ENCODE measurements at places on chromosomes 11 and 22. TPM values are rescaled to one million over a fixed set of nuclear protein-coding genes. Genes with fewer than 3 reads are reported as not detected.

Gene FAM181B
- not detected for total RNA-seq

DNA sequence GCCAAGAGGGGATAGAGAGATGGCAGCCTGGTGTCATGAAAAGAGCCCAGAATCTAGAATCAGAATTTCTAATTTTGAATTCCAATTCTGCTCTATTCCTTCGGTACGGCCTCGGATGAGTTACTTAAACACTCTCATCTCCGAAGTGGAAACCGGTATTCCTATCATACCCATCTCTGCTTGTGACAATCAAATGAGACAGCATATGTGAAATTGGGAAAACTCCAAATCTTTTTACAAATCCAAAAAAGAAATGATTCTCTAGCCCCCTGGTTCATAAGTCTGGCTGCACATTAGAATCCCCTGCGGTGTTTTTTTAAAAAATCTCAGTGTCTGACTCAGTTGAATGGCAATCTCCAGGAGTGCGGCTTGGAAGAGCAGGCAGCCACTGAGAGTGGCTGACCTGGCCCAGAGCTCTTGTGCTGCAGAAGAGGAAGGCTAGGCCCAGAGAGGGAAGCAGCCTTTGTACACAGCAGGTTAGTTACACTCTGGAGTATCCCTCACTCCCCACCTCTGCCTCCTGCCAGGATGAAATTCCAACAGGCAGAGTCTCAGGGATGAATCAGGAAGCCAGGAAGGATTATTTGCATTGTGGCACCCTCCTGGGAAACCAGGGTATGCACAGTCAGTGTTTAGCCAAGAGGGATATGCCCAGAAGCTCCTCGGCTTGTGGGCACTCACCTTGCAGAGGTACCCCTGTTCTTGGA is 93.6 kb upstream of the ISX start:
- no peak for DNase-seq

Gene SCGB1D2
- not detected for total RNA-seq

DNA sequence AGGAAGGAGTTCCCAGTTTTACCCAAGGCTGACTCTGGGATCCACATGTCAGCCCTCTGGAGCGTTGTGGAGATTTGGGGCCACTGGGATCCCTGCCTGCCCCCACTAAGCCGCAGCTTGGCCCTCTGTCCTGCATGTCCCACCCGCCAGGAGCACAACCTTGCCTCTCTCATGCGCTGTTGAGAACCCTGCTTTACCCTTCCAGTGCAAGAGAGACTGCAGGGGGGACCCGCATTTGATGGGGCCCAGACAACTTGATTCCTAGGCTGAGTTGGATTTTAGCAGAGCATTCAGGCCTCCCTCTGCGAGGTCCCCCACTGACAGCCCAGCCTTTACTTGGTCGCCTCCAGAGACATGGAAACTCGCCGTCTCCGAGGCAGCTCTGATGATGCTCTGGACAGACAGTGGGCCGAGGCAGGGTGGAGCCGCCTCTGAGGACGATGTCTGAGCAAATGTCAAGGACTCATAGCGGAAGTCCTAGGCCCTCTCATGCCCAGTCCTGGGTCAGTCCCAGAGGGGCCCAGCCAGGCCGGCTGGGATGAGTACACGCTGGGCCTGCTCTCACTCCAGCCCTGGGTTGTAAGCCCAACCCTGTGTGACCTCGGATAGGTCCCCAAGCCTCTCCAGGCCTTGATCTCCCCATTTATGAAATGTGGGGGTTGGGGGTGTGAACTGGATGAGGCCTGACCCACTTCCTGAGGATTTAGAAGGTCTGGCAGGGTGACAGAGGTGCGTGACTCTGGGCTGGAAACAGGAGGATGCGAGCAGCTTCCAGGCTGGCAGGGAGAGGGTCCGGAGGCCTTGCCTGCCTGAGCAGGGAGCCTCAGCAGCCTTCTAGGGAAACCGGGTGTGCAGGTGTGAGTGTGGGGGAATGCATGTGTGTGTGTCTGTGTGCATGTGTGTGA is 630 bp downstream of the CD5 start:
- no peak for DNase-seq

Gene WNT7B
- 75.5 TPM for total RNA-seq

DNA sequence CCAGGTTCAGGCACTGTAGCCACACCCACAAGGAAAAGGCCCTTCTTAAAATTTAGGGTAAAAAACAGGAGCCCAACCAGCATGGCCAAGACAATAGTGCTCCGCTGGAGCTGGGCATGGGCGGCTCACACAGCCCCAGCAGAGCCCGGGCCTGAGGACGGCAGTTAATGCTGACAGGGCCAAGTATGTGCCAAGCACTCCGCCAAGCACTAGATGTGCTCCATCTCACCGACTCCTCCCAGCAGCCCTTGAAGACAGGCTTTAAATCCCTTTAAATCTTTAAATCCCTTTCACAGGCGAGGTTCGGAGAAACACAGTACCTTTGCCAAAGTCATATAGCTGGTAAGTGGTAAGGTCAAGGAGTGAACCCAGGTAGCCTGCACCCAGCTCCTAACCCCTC is 4.8 kb downstream of the ARFGAP2 start:
- no peak for DNase-seq

Gene TMEM191C
- 4.0 TPM for total RNA-seq

DNA sequence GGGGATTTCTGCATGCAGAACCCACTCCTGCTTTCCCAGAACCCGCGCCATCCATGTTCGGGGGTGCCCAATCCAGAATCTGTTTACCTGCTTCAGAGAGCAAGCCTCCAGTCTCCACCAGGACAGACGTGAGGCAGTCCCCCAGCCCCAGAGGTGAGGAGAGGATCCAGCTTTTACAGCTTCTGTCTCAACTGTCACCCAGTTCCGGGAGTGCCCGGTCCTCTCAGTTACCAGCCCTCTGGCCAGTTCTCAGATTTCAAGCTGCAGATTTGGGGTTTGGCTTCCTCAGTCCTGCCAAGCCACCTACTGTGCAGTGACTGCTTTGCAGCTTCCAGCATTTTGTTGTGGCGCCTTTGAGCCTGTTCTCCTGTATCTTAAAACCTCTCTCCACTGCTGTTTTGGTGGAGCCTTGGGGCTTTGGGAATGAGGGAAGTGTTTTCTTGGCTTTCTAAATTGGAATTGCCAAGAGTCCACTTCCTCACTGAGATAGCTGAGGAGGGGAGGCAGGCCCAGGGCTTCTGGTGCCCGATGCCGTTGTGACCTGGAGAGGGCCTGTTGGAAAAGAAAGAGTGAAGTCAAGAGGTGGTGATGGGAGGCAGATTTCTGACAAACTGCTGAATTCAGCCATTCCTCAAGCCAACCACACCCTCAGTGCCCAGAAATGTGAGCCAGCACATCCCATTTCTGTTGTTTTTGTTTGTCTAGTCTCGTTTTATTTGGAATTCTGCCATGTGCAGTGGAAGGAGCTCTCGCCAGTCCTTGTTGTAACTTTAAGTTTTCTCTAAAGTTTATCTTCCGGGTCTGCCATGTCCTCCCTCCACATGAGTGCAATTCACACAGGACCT is 513.4 kb downstream of the TBC1D22A start:
- DNase-seq, result peak; percentile 53

- DNase-seq, result no peak
Observed at GRCh38 chr11:28808771-28809170, 700.6 kb downstream of the METTL15 start.

DNA sequence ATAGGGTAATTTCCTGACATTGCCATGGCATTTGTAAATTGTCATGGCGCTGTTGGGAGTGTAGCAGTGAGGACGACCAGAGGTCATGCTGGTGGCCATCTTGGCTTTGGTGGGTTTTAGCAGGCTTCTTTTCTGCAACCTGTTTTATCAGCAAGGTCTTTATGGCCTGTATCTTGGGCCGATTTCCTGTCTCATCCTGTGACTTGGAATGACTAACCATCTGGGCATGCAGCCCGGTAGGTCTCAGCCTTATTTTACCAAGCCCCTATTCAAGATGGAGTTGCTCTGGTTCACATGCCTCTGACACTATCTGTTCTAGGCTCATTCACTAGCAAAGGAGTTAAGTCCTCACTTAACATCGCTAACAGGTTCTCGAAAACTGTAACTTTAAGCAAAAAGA is 1374.2 kb downstream of the FAM181B start:
- no peak for DNase-seq

DNA sequence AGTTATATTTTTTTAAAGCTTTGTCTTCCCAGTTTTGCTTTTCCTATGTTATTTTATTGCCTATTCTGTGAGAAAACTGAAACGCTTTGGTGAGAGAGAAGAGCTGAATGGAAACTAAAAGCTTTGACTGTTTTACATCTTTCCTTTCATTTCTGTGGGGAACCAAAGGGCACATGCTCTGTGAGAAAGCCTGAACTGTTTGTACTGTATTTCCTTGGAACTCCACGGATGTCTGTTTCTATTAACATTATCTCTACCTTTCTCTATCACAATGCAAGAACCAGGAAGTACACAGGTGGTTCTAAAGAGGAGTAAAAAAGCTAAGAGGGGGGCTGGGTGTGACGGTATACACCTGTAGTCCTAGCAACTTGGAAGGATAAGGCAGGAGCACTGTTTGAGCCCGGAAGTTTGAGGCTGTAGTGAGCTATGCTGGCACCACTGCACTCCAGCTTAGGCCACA is 43.8 kb downstream of the CELF1 start:
- DNase-seq, result peak; percentile 68

DNA sequence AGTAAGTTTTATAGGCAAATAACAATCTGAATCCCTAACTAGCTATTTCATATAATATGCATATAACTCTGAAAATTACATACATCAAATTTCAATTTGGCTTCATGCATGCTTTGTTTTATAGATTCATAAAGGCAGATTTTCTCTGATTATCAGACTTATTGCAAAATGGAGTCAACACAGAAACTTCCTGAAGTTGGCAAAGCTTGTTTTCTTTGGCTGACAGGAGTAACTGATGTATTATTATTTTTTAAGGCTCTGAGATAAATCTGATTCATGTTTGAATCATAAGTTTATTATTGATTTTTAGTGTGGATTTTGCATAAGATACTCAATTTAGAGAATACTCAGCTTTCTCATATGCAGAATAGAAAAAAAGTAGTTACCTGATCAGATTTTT is 356.3 kb upstream of the CCDC90B start:
- DNase-seq, result no peak

- DNase-seq, result no peak
Observed at GRCh38 chr11:116650052-116650451, 122.7 kb downstream of the BUD13 start.

- no peak for DNase-seq
Observed at GRCh38 chr11:106727256-106727655, 291.0 kb downstream of the GUCY1A2 start.

- no peak for DNase-seq
Observed at GRCh38 chr22:36419912-36420882, 32.4 kb upstream of the MYH9 start.

DNA sequence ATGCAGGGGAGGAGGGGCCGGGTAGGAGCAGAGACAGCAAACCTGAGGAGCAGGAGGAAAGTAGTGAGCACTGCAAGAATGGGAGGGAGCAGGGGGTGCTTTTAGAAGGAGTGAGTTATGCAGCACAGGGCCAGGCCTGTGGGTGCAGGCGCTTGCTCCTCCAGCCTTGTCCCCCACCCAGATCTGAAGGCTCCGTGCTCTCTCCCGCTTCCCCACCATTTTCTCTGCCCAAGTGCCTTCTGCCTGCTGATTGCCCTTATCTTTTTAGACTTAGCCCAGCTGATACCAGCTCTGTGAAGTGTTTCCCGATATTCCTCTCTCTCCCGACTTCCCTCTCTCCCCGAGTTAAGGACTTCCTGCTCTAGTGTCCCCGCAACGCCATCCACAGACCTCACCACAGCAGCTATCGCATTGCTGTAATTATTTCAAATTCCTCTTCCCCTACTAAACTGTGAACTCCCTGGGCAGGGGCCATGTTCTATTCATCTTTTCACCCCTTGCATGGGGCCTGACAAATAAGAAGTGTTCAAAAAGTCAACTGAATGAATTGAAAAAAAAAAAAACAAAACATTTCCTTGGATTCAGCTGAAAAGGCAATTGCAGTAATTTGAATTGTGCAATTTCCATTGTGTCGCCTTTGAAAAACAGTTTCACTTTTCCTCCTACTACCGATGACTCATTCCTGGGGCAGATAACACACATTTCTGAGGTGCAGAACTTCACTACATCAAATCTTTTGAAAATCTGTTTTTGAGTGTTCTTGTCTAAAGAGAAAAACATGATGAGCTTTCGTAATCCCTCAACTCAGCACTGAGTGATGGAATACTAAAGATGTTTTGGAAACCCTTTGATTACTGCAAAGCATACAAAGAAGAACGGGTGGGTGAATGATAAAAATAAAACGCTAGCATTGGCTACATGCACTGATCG is 69.7 kb upstream of the BMAL1 start:
- peak; percentile 80 for DNase-seq

DNA sequence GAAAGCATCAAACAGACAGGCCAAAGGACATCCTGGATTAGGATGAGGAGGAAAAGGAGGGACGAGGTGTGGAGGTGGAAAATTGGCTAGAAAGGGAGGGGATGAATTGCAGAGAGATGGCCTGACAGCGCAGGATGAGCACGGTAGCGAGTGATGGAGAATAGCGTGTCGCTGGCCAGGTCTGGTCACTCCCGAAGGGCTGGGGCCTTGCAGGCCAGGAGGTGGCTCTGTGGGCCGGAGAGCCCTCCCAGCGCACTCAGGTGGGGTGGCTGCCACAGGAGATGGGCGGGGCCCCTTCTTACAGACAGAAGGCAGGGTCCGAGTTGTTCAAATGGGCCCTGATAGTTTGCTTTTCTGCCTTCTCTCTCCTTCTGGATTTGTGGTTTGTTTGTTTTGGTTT is 37.1 kb upstream of the THY1 start:
- no peak for DNase-seq

GRCh38 chr11:103961010-103961409 is 75.4 kb upstream of the DDI1 start:
- peak; percentile 69 for DNase-seq

DNA sequence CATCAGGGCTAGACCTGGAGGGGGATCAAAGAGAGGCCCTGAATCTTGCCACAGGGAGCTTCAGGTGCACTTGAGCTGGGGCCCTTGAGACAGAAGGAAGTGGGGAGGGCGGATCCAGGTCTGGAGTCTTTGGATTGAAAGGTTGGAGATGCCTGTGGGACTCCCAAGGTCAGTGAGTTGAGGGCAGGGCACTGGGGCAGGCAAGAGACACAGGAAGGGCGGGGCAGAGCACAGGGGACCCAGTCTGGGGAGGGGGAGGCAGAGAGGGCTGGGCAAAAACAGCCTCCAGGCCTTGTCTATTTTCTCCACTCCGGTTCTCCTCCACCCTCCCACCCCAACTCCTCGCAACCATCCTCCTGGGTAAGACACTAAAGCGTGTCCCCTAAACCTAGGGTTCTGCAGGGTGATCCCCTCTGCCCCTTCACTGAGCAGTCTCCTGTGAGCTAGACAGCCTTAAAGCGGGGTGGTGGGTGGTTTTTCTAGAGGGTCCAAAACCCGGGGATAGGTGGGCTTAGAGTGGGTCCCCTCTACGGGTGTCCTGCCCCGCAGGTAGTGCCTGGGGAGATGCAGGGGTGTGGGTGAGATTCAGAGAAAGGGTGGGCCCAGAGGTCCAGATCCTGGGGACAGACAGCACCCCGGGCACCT is 38.6 kb upstream of the CELSR1 start:
- DNase-seq, result peak; percentile 35

Data from PC-9 (cell line).